ENCODE measurements at places on chromosomes 1 and 21. TPM values are rescaled to one million over a fixed set of nuclear protein-coding genes. Genes with fewer than 3 reads are reported as not detected.

- H3K27me3 ChIP-seq: no peaks in the 10 kb centered on the region
- peaks cover 28% of the 10 kb centered on the region for H3K36me3 ChIP-seq
- peaks cover 18% of the 10 kb centered on the region for H3K4me1 ChIP-seq
- H3K27ac ChIP-seq: no peak overlapping the region
- H3K4me3 ChIP-seq: no peak overlapping the region
Observed at GRCh38 chr1:200808846-200809245, 63.9 kb upstream of the GPR25 start.

DNA sequence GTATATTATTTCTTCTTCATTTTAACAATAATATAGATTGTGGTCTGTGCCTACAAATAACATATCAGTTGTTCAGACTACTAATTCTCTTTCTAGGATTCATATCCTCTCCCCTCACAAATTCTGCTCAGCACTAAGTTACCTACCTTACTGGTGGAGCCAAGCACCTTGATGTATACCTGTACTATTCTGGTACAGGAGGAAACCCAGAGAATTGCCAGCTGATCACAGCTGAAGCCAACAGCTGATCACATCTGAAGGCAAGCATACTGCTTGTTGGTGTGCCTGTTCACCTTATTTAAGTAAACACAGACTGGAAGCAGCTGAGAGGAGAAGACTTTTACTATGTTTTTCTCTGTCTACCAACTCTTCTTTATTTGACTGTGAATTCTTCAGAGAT, 101.8 kb downstream of the PBX1 start:
- H3K4me1 ChIP-seq: peaks cover 2% of the 10 kb centered on the region
- H3K27me3 ChIP-seq: no peaks in the 10 kb centered on the region
- H3K27ac ChIP-seq: no peak overlapping the region
- no peak overlapping the region for H3K4me3 ChIP-seq

GRCh38 chr1:93471911-93472310, 24.0 kb downstream of the FNBP1L start:
- H3K4me3 ChIP-seq: no peak overlapping the region
- H3K27ac ChIP-seq: peak overlapping the region; percentile 74
- no peak for DNase-seq
- no peaks in the 10 kb centered on the region for H3K27me3 ChIP-seq

GRCh38 chr1:58293388-58293787, 253.1 kb downstream of the OMA1 start:
- DNase-seq: no peak
- H3K27me3 ChIP-seq: peaks cover 1% of the 10 kb centered on the region
- H3K27ac ChIP-seq: no peak overlapping the region
- H3K4me1 ChIP-seq: no peaks in the 10 kb centered on the region
- no peak overlapping the region for H3K4me3 ChIP-seq

GRCh38 chr1:88557014-88557413, 127.1 kb upstream of the PKN2 start:
- H3K27me3 ChIP-seq: peaks cover 4% of the 10 kb centered on the region
- H3K4me3 ChIP-seq: no peak overlapping the region
- no peak overlapping the region for H3K27ac ChIP-seq
- DNase-seq: no peak

- peaks cover 3% of the 10 kb centered on the region for H3K27me3 ChIP-seq
- H3K4me3 ChIP-seq: no peak overlapping the region
- no peak overlapping the region for H3K27ac ChIP-seq
- H3K36me3 ChIP-seq: no peaks in the 10 kb centered on the region
- H3K4me1 ChIP-seq: no peaks in the 10 kb centered on the region
- peak; percentile 29 for DNase-seq
Observed at GRCh38 chr1:24138476-24139221, 4.3 kb downstream of the IL22RA1 start.

- no peak overlapping the region for H3K27ac ChIP-seq
- peaks cover 14% of the 10 kb centered on the region for H3K4me1 ChIP-seq
- DNase-seq: no peak
- no peak overlapping the region for H3K4me3 ChIP-seq
- peaks cover 2% of the 10 kb centered on the region for H3K36me3 ChIP-seq
Observed at GRCh38 chr1:45018599-45019230, 6.7 kb downstream of the UROD start.

- peaks cover 2% of the 10 kb centered on the region for H3K36me3 ChIP-seq
- DNase-seq: no peak
- peaks cover 10% of the 10 kb centered on the region for H3K4me1 ChIP-seq
- H3K27ac ChIP-seq: no peak overlapping the region
Observed at GRCh38 chr1:182395906-182396305, 4.3 kb upstream of the GLUL start.

GRCh38 chr1:215273838-215274516, 191.4 kb downstream of the KCNK2 start:
- H3K36me3 ChIP-seq: peaks cover 3% of the 10 kb centered on the region
- peaks cover 12% of the 10 kb centered on the region for H3K27me3 ChIP-seq
- no peak for DNase-seq
- H3K27ac ChIP-seq: no peak overlapping the region

- peaks cover under 1% of the 10 kb centered on the region for H3K4me1 ChIP-seq
- no peak overlapping the region for H3K4me3 ChIP-seq
- no peaks in the 10 kb centered on the region for H3K36me3 ChIP-seq
Observed at GRCh38 chr1:48061162-48062136, 64.3 kb upstream of the TRABD2B start.

DNA sequence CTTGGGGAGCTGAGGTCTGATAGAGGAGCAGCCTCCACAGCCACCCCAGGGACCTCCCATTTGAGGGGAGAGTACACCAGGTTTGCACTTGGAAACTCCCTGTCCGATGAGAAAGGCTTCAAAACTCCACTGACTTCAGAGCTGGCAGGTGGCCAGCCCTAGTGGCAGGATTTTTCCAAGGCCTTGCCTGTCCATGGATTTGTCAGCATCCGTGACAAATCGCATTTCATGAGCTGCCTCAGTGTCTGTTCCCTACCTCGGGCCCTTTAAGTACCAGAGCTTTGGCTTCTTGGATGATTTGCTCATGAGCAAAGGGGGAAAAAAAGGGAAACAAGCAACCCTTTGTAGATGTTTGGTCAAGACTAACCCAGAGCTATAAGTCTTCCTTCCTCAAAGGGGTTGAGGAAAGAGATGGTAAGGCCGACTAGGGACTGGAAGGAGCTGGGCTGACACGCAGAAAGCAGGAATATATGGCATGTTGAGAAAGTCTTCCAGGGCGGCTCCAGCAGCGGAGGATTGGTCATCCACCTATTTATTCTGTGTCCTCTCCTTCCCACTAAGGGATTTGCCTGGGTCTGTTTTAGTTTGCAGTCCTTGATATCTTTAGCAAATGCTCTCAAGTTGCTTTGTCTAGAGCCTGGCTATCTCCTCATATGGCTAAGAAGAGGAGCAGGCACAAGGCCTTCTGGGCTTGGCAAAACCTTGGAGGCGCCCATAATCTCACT, 2.7 kb upstream of the HSPG2 start:
- peak overlapping the region; percentile 96 for H3K27ac ChIP-seq
- H3K27me3 ChIP-seq: no peaks in the 10 kb centered on the region
- H3K4me3 ChIP-seq: no peak overlapping the region
- no peak for DNase-seq

KCNQ4 gene
- total RNA-seq: 3.0 TPM

NGF gene
- total RNA-seq: 41.4 TPM

LYPD8 gene
- total RNA-seq: not detected

BRDT gene
- not detected for total RNA-seq

ACKR1 gene
- not detected for total RNA-seq
